ENCODE measurements at places on chromosomes 2 and 18. TPM values are rescaled to one million over a fixed set of nuclear protein-coding genes. Genes with fewer than 3 reads are reported as not detected.

The SRD5A2 gene
- under 0.01 TPM for total RNA-seq

The DYNAP gene
- total RNA-seq, result not detected

DNA sequence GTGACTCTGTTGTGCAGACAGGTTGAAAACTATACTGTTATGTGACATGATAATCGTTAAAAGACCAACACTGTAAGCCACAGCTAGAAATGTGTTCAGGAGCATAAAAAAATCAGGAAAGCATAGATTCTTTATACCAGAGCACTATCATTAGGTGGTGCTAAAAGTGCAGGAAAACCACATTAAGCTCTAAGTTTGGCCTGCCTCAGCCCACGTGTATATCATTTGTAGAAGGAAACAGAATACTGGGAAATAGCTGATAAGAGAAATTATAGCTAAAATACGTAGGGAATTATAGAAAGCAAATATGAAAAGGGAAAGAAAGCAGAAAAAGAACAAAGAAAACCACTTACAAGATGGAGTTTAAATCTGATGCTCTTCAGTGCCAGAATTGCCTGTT, 26.5 kb upstream of the C2orf74 start:
- no peak for DNase-seq

- DNase-seq, result no peak
Observed at GRCh38 chr18:36203360-36203895, 16.1 kb downstream of the MOCOS start.

DNA sequence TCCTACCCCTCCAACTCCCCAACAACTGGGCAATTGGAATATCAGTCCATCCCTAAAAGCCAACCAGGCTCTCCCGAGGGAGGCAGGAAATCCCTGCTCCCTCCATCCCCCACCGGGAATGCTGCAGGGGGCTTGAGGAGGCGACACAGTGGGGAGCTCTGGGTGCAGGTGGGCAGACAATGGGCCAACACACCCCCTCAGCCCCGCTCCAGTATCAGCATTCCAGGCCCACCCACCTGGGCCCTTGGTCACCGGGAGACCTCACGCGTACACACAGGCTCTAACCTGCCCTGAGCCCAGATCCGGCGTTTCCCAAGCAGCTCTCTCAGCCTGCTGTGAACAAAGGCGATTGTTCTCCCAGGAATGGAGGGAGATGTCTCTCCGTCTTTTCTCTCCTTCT, 37.6 kb upstream of the FZD7 start:
- no peak for DNase-seq

The ABCG8 gene
- not detected for total RNA-seq

The BOLL gene
- total RNA-seq, result not detected

GRCh38 chr2:71661782-71662181, 208.4 kb downstream of the DYSF start:
- no peak for DNase-seq

- no peak for DNase-seq
Observed at GRCh38 chr2:178193496-178193822, 853 bp upstream of the OSBPL6 start.

GRCh38 chr18:3832025-3832638, 382.2 kb downstream of the TGIF1 start:
- no peak for DNase-seq

DNA sequence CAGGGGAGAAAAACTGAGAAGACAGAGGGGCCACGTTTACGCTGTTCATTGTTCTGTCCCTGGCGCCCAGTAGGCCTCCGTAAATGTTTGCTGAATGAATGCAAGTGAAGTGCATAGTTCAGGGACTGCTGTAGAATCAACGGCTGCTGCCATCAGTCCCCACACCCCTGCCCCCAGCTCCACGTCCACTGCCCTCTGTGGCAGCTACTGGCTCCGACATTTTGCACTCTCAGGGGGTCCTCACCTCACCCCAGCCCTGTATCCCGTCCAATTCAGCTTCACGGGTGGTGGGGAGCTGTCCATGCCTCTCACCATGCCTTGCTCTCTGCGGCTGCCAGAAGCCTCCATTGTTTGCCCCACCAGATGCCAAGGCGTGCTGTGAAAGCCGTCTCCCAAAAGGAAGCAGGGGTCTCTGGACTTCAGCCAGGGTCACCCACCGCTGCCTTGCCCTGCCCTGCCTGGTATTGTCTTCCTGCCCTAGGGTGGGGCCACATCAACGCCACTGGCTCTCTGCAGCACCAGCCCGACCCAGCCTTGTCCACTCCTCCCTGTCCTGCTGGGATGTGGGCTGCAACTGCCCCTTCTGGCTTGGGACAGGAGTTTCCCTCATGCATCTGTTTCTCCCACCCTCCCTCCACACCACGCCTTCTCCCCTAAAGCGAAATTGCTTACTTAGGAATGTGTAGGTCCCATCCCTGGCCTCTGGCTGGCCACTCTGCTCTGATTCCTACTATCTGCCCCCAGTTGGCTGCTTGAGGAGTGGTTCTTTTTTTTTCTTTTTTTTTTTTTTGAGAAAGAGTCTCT, 86.0 kb downstream of the RHOB start:
- no peak for DNase-seq

- DNase-seq, result no peak
Observed at GRCh38 chr2:402206-402605, 114.3 kb upstream of the ALKAL2 start.

- no peak for DNase-seq
Observed at GRCh38 chr18:29123706-29124530, 947.0 kb upstream of the CDH2 start.

- DNase-seq, result peak; percentile 83
Observed at GRCh38 chr2:191635333-191636234, 42.4 kb upstream of the NABP1 start.

- DNase-seq, result no peak
Observed at GRCh38 chr2:106104332-106105062, 89.6 kb downstream of the UXS1 start.

The DTNB gene
- 4.8 TPM for total RNA-seq

DNA sequence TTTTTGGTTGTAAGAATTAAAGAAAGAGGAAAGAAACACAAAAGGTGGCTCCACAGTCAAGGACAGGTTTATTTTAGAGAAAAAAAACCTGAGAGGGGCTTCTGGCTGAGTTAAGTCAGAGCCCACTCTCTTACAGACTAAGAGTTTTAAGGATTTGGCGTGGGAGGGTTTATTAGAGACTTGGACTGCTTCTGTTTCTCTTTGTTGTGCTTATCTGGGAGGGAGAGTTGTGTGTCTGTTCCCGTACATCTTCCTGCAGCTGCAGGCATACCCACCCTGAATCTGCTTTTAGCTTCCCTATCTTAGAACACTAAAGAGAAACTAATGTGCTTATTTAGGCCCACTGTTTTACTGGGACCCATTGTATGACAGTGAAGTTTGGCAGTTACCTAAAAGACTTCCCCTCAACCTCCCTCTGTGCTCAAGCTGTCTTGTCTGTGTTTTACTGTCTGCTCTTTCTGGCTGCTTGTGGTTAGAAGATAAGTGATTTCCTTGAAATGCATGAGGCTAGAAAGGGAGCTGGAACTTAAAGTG, 2.7 kb downstream of the RSAD2 start:
- no peak for DNase-seq

The TSHZ1 gene
- 5.1 TPM for total RNA-seq

DNA sequence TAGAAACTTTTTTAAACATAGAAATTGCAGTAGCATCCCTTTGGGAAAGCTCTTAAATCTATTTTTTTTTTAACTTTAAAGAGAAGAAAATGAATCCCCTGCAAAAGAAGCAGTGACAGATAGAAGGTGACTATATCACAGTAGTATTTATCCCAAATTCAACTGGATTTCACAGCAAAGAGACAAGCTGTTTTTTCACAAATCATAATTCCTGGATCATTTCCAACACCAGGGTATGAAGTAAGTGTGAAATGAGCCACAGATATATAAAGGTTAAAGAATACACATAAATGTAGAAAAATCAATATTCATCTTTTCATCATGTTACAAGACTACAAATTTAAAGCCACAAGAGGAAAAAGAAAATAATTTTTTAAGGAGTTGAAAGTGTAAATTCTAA, 1404.9 kb upstream of the NXPH2 start:
- no peak for DNase-seq

DNA sequence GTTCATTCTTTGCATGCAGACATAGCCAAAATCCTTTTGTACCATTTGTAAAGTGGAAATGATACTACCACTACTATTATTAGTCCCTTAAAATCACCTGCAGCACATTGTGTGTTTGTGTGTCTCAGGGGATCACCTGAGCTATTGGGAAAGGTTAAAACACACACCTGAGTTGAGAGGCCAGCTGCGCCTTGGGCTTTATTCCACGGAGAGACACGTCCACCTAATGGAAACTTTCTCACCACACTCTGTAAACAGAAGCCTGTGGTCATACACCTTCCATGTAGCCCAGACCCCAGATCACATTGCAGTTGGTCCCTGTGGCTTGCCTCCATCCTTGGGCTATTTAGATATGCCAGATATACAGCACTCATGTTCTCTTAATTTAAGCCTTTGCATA, 81.8 kb upstream of the SH3BP4 start:
- no peak for DNase-seq

DNA sequence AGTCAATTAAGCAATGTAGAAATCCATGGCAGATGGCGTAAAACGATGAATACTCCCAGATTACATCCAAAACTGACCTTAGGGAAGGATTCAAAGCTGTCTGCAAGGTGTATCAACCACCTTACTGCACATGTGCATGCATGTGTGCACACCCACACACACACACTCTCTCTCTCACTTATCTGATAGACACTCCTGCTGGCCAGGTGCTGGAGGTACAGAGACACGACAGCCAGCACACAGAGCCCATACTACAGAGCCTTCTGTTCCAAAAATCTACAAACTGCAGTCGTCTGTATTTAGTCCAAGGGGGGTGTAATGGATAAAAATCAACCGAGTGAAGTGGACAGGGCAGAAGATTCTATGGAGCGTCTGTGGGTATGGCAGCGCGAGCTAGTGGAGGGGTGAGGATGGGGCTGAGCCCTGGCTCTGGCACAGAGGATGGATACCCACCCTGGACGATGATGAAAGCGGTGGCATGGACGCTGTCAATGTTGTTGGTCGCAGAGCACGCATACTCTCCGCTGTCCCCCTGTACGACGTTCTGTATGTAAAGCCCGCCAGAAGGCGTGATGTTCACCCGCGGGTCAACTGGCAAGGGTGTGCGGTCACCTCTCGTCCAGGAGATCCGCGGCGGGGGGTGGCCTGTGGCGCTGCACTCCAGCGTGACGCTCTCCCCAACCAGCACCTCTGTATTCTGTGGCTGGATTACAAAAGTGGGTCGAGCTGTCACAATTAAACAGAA, 78.4 kb downstream of the PXDN start:
- DNase-seq, result no peak

DNA sequence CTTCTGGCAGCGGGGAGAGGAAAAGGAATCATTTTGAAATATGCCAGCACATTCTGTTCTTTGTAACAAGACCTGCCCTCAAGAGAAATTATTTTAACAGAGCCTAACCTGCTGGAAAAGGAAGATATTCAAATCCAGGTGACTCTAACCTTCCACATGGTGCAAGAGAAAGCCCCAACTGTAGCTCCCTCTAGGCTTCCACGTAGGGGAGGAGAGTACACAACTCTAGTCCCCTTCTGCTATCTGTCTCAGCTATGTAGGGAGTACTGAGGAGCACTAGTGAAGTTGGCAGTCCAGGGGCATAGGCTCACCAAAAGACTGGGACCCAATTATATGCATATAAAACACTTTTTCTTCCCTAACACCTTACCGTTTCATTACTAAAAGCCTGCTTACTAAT, 82.2 kb upstream of the SIX3 start:
- no peak for DNase-seq

All from epithelial cell of proximal tubule (primary cell).